ENCODE measurements at places on chromosomes 16 and 17.

GRCh38 chr17:45338023-45338781, 21.4 kb upstream of the MAP3K14 start:
- DNase-seq: no peak

DNA sequence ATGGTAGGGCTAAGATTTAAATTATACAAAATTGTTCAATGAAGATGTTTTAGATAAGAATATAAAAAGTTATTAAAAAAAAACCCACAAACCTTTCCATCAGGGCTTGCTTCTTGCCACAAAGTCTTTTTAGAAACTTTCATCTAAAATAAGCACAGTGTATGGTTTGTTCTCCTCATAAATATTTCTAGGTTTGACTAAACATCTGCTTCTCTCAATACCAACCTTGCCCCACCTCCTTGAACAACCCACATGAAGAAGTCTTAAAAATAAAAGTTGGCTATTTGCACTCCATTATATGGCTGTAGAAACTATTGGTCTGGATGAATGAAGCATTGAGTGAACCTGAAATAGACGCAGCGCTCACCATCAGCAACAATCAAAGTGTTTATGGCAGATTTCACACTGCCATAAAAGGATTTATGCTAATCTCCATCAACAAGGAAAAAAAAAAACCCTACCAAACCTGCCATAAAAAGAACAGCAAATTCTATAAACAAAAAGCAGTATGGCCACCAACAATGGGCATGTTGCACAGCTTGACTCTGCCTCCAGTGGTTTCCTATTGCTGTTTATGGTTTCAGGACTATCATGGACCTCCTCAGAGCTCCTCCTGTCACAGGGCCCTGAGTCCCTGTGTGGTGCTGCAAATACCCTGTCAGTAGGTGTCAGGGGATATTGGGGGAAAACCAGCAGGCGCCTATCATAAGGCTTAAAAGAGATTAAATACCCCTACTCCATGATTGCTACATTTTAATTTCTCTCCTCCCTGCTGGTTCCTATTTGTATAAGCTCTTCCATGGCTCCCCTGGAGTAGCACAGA, 37.6 kb downstream of the SNX11 start:
- DNase-seq: no peak

DNA sequence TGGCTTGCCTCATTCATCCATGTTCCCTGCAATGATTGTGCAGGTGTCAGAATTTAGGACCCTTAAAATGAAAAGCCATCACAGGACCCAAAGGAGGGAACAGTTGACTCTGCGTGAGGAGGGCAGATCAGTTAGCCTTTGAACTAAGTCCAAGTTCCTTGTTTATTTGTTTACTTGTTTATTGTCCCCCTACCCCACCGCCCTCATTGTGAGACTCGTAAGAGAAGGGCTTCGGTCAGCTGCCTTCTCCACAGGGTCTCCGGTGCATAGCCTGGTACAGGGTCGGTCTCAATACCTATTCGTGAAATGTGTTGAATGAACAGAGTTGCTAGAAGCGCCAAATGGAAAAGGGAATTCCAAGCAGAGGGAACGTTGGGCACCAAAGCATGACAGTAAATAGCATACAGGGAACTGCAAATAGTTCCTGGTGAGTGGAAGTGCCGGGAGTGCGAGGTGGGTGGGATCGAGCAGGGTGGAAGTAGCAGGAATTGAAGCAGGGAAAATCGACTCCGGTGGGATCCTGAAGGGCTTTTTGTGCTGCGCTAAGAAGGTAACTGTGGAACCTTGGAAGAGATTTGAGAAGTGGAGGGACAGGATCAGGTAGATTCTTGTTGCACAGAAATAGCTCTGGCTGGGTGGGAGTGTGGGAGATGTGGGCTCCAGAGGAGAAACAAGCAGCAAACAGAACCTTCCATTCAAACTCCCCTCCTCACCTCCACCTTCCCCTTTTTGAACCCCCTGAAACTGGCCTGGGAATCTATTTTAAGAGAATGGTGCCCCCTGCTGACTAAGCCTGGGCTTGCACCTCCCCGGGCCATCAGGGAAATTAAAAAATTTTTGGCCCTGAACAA, 12.7 kb downstream of the SLC35B1 start:
- no peak for DNase-seq

DNA sequence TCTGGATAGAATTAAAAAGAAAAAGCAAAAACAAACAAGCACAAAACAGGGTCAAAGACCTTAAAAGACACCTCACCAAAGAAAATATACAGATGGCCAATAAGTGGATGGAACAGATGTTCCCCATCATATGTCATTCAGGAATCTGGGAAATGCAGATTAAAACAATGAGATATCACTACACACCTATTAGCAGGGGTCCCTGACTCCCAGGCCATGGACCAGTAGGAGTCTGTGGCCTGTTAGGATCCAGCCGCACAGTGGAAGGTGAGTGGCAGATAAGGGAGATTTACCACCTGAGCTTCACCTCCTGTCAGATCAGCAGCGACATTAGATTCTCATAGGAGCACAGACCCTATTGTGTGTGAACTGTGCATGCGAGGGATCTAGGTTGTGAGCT, 167.9 kb downstream of the HS3ST4 start:
- no peak for DNase-seq

- no peak for DNase-seq
Observed at GRCh38 chr17:46928467-46929261, 5.7 kb downstream of the GOSR2 start.

DNA sequence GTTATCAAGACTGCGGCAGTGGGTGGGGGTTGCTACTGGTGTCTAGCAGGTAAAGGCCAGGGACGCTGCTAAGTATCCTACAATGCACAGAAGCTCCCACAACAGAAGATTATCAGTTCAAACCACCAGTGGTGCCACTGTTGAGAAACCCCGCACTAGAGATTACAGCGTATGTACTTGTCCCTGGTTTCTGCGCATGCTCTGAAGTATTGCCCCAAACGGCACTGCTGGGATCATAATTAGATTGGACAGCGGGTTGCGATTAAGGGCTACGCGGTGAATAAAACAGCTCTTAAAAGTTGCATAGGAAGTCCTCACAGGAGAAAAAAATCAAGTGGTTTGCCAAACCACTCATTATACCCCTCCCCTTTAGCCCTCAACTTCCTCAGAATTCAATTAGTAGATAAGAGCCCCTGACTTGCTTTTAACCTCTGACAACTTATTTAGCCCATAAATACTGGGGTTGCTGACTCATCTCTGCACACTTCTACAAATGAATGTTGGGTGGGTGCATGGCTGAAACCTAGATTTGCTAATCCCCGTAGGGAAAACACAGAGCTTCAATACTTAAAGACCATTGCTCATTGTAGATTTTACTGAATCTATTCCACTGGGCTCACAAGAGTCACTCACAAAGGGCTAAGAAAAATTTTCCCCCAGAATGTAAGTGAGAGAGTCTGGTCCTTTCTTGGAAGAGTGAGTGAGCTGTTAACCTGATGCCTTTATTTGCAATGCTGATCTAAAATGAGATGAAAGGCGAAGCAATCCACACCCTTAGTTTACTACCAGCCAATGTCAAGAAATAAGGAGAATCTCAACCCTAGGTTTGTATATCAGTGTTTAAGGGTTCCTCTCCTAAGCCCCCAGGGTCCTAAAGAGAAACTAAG, 91.8 kb downstream of the RGS9 start:
- DNase-seq: no peak

DNA sequence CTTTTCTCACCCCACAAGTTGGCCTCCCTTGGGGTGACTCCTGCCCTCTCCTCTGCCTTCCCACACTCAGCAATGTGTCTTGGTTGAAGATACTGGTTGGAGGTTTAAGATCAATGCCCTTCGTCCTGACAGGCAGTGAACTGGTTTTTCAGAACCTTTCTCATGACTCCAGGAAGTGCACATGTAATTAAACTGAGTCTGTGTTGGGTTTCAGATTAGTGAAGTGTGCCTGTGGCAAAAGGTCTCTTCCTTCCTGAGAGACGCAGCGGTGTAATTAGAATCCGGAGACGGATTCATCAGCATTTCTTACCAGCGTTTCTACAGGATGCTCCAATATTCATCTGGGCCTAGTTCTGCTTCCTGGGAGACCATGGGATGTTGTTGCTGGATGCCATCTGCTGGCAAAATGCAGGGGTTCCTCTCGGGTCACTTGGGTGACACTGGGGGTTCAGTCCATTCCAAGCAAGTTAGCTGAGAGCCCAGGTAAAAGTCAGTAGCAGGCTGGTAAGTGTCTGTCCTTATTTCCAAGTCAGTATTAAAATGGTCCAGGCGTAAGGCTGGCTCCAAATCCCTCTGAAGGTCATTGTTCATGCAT, 233.3 kb downstream of the XYLT1 start:
- DNase-seq: no peak

DNA sequence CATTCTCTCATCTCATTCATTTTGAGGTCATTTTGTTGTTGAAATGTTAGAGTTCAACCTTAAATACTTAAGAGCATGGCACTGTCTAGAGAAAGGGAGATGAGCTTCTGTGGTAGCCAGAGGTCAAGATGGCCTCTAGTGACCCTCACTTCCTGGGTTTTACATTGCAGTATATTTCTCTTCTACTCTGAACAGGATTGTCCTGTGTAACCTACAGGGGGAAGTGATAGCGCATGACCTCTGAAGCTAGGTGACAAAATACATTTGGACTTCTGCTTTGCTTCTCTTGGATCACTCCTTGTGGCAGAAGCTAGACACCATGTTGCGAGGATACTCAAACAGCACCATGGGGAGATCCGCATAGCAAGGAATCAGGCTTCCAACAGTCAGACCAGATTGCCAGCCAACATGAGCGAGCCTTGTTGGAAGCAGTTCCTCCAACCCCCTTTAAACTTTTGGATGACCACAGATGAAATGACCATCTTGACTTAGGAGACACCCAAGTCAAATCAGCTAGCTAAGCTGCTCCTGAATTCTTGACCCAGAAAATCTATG, 748.4 kb downstream of the MAF start:
- no peak for DNase-seq

GRCh38 chr16:57394444-57394843, 10.1 kb upstream of the CCL17 start:
- no peak for DNase-seq

- no peak for DNase-seq
Observed at GRCh38 chr17:56096026-56096810, 57.1 kb upstream of the ANKFN1 start.

DNA sequence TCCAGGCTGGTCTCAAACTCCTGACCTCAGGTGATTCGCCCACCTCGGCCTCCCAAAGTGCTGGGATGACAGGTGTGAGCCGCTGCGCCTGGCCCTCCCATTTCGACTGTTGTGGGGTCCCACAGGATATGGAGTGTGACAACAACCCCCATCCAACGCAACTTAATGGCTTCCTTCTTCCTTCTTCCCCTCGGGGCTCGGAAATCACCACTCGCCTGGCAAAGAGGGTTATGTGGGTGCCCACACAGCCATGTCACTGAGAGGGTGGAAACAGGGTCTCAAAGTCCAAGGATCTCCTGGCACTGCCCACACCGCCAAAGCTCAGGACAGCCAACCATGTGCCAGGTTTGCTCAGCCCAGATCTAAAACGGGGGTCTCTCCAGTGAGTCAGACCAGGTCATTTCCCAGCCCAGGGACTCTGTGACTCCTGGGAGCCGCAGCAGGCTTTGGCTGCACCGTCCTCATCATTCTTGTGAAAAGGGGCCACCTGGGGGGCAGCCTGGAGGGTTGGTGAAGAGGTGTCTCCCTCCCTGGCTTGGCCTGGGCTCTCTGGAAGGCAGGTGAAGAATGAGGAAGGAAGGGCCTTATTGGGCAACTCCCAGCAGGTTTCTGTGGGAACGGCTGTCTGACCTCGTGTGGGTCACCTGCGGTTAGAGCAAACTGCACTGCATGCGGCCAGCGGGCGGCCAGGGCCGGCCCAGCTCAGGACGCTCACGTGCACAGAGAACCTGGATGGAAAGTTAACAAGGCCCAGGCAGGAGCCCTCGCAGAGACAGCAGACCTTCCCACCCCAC, 25.3 kb upstream of the LITAF start:
- DNase-seq: no peak

- no peak for DNase-seq
Observed at GRCh38 chr17:75340631-75341030, 51.4 kb upstream of the SLC25A19 start.

- no peak for DNase-seq
Observed at GRCh38 chr17:32357615-32358014, 7.7 kb downstream of the ZNF207 start.

DNA sequence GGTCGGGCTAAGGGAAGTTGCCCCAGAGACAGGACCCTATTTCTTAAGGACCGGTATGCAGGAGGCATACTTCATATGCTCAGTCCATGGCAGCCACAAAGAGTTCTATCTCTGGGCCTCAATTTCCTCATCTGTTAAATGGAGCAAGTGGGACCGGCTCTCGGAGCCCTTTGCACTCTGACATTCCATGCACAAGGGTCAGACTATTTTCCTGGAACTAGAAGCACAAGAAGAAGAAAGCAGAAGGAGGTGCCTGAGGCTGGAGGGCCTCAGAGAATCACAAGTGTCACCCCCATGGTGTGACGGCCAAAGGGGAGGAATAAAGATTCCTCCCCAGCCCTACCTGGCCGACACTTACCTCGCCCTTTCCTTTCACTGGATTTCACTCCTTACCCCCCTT, 115.8 kb downstream of the GSG1L start:
- no peak for DNase-seq

DNA sequence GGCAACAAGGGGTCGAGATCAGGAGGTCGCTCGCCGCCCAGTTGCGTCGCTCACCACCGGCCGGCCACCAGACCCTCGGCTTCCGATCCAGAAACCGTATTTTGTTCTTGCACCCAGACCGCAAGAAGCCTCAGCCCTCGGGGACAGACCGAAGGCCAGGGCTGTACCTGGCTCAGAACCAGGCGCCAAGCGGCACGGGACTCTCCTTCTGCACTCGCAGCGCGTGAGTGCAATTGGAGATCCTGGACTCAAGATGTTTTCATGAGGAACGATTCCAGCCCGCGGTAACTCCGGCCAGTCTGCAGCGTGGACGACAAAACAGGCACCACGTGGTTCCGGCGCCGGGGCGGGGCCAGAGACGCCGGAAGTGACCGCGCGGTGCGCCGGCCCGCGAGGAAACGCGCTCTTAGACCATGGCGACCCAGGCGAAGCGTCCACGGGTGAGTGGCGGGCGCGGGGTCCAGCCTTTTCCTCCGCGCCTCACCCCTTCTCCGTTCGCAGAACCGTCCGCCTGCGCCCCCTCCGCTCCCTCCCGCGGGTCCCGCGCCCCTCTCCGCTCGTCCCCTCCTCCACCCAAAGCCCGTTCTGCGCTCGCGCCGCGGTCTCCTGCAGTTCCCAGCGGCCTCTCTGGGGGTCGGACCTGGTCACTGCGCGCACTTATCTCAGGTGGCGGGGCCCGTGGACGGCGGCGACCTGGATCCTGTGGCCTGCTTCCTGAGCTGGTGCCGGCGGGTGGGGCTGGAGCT, at the start of gene SETD6:
Gene SETD6 (plus strand): TSS at position 393 of the 746 bp plus-strand sequence. CDS start 21 bp downstream, at position 414.
- DNase-seq: no peak

- DNase-seq: no peak
Observed at GRCh38 chr17:21228111-21228510, 14.2 kb upstream of the TMEM11 start.

GRCh38 chr17:74244128-74244527, 29.9 kb upstream of the DNAI2 start:
- DNase-seq: no peak

- DNase-seq: no peak
Observed at GRCh38 chr17:10879190-10879836, 41.4 kb upstream of the PIRT start.

Measured in esophagus squamous epithelium (tissue), 5 donors.